AG08396 (cell line): ENCODE measurements at places on chromosomes 2 and 18.

DNA sequence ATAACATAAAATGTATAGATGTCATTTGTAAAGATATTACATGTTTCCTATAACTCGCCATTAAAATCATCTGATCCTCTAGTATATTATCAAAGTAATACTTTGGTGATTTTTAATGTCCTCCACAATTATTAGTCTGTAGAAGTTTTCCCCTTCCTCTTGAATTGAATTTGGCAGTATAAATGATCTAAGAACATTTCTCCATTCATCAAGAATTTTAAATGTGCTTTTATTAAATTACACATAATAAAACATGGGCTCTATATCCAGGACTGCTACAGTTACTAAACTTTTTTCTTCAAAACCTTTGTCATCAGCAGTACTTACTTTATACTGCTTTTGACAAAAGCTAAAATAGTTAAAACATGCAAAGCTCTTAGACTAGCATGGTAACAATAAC, 315.4 kb upstream of the ZC3H15 start:
- DNase-seq = no peak

DNA sequence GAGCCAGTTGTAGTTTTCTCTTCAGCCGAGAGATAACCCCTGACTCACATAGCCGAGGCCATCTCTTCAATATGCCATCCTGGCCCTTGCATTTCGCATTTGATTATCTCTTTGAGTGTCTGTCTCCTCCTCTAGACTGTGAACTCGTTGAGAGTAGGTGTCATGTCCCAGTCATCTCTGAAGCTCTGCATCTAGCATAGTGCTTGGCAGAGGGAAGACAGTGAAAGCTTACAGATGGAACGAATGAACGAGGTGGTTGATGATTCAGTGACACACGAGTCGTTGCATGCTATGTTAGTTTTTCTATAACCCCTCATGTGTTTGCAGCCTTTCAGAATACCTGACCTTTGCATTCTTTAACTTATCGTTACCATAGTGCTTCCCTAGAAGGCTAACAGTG, 59.9 kb upstream of the CYRIA start:
- DNase-seq = no peak

DNA sequence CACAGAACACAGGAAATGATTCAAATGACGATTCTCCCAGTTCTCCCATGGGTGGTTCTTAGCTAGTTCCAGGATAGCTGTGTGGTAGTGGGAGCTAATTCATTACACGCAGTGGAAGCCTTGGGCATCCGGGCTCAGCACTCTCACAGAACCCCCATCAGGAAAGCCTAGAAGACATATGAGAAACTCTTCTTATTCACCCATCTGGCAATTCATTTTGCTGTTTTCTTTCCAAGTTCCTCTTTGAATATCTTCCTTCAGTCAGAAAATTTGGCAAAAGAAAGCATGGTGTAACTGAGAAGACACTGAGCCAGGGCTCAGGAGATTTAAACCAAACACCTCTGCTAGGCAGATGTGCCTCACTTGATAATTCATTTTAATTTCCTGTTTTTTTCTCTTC, 85.2 kb upstream of the FN1 start:
- no peak for DNase-seq

GRCh38 chr2:177817300-177817699, 255.3 kb downstream of the PDE11A start:
- no peak for DNase-seq

- DNase-seq = peak; percentile 80
Measured at GRCh38 chr2:230824406-230824978, 40.2 kb upstream of the ITM2C start.

DNA sequence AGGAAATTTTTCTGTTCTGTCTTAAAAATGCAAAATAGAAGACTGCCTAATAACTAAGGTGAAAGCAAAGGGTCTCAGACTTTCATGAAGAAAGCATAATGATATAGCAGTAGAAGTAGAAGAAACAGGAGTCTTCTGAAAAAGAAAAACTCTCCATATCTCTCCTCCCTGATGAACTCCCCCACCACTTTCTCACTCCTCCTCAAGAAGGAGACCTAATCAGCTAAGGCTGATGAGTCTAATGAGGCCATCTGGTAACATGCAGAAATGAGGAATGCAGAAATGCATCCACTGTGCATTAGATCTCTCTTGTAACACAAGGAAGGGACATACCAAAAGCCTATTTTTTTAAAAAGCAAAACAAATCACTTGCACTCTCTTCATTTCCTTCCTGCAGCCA, 273.7 kb upstream of the UBE2E3 start:
- DNase-seq = no peak

- DNase-seq = no peak
Measured at GRCh38 chr2:46977280-46977665, 61.7 kb upstream of the MCFD2 start.

GRCh38 chr18:80042785-80043184, 8.6 kb downstream of the RBFA start:
- no peak for DNase-seq

DNA sequence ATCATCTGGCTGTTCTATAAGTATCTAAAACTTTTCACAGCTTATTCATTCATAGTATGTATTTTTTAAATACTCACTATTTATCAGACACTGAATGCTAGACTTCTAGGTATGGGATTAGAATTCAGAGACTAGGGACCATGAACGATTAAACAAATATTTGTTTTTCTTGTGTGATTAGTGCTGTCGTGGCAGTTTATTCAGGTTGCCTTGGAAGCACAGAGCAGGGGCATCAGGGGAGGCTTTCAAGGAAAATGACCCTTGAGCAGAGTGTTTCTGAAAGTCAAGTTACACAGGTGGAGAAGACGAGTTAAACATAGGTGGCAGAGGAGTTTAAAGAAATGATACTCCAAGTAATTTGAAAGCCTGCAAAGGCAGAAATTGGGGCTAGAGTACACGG, 5.7 kb downstream of the SPOPL start:
- no peak for DNase-seq

- DNase-seq = no peak
Measured at GRCh38 chr18:10771053-10771709, 245.4 kb downstream of the NAPG start.
